ENCODE measurements at places on chromosomes 5 and 9. TPM values are rescaled to one million over a fixed set of nuclear protein-coding genes. Genes with fewer than 3 reads are reported as not detected.

DNA sequence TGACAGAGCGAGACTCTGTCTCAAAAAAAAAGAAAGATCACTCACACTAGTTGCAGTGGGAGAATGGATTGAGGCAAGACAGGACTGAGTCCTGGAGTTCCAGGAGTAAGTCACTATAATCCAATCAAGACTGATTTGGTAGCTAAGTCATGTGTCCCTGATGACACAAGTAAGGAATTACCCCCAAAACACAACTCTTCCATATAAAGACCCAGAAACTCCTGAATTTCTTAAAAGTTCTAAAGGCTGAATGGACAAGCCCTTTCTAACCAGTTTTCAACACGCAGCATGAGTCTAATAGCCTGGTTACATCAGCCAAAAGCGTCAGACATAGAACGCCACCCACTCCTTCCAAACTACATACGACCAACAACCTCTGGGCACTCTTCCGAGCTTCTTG lies 2.5 kb downstream of the ZFP62 start:
- no peak for DNase-seq

DNA sequence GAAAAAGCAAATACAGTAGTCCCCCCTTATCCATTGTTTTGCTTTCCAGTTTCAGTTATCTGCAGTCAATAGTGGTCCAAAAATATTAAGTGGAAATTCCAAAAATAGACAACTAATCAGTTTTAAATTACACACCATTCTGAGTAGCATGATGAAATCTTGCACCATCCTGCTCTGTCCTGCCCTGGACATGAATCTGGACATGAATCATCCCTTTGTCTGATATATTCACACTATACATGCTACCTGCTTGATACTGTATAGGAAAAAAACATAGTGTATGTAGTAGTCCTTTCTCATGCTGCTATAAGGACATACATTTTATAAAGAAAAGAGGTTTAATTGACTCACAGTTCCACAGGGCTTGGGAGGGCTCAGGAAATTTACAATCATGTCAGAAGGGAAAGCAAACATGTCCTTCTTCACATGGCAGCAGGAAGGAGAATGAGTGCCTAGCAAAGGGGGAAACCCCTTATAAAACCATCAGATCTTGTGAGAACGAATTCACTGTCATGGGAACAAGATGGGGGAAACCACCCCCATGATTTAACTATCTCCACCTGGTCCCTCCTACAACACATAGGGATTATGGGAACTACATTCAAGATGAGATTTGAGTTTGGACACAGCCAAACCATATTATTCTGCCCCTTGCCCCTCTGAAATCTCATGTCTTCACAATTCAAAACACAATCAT lies 153.9 kb downstream of the ARRDC3 start:
- DNase-seq, result no peak

DNA sequence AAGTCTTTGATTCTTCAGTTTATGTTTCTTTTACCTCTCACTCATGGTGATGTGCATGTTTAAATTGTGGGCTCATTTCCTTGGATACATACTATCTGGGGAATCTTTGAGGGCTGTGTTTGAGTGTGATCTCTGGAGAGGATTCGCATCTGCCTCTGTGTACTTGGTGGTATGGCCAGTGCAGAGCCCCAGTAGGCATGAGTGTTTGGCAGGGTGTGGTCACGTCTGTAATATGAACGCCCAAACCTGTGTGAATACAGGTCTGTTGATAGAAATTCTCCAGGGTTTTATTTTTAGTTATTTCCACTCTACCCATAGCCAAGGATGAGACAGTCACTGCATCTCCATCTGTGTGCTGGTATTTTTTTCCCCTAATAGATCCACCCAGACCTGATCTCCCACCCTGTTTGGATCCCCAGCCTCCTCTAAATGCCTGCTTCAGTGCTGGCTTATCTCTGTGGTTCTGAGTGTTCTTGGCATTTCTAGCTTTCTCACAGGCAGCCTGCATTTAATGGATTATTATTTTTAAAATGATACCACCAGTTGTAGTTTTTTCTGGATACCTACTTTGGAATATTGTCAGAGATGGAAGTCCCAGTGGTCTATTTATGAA lies 37.5 kb downstream of the TJP2 start:
- no peak for DNase-seq

- no peak for DNase-seq
Measured at GRCh38 chr9:26329974-26330373, 562.6 kb downstream of the CAAP1 start.

GRCh38 chr9:78601957-78602565 lies 305.1 kb downstream of the PSAT1 start:
- no peak for DNase-seq

The ARID3C gene
- not detected for total RNA-seq

The TOR4A gene
- 9.4 TPM for total RNA-seq

The RAB3C gene
- total RNA-seq, result 1.9 TPM

All from left cardiac atrium (tissue), 4 donors.